Activated CD4-positive, alpha-beta T cell treated with anti-CD3 and anti-CD28 coated beads, Interleukin-2, amount 50 U/mL, for 1 hour (primary cell): ENCODE measurements at places on chromosomes 2 and 18.

GRCh38 chr2:46547223-46548102 is 68.1 kb downstream of the TMEM247 start:
- DNase-seq: no peak

DNA sequence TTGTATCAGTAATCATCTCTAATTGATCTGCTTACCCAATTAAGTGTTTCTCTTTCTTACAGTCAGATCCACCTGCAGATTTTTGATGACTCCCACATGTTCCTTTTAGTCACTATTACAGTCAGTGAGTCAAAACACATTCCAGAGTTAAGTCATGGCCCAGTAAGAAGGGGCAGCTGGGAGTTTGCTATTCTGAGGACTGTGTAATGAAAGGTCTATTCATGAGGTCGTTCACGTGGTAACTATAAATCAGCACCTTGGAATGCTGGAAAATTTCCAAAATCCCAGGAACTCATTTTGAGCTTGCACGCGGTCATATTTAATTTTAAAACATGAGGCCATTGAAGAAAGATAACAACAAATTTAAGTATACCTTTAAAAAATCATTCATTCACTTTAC is 252.5 kb downstream of the XIRP2 start:
- DNase-seq: no peak

DNA sequence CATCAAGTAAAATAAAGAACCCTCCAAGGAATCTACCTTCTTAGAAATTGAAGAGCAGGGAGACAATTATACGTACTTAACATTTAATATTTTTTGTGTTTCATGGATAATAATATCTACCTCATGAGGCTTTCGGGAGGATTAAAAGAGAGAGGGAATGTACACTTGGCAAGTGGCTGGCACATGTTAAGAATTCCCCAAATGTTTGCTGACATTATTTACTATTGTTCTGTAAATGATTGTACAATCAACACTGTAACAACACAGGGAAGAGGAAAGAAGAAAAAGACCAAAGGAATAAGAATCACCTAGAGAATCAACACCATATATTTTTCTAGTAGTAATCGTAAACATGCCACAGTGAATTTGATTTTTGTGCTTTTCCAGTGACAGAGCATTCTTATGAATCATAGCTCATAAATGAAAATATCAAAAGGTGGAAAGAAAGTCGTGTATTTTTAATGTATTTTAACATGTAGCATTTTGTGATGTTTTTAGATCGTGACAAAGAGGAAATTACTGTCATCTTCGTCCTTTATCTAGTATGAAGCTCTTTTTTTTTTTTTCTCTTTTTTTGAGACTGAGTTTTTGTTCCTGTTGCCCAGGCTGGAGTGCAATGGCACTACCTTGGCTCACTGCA is 67.3 kb downstream of the B3GNT2 start:
- DNase-seq: no peak

DNA sequence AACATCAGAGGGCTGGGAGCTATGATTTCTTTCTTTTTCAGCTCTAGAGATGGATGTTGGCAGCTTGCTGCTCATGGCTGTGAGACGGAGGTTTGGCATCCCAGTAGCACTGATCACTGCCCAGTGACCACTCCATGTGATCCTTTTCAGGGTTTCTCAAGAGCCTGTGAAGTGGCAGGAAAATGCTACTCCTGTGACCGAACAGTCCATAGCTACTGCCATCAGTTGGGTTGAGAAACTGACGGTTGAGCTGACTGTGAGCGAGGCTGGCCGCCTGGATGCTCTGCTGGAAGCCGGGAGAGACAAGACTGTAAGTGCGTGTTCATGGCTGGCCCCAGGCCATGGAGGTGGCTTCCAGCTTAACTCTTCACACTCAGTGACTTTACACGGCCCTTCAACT is 34.2 kb downstream of the VWA3B start:
- DNase-seq: no peak

DNA sequence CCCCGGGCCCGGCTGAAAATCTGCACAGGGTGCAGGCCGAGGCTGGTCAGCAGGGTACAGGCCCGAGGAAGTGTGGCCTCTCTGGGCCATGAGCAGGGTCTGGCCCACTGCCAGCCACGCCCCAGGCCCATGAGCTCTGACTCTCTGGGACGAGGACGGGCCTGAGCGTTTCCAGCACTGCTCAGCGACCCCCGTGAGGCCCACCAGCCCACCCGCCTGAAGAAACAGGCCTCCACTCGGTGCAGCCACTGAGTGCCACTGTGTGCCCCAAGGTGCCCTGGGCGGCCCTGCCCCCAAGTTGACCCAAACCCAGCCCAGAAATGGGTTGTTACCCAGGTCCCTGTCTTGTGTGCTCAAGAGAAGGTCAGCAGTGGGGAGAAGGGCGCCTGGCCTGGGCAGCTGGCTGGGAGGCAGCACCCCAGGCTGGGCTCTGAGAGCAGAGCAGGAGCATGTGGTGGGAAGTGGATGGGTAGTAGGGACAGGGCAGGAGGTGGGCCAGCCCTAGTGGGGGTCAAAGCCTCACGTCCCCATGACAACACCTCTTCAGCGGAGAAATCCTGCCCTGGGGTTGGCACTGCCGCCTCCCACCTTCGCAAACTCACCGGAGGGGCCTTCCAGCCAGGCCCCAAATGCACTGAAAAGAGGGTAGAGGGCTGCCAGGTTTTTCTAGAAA is 2.1 kb upstream of the SNED1 start:
- DNase-seq: no peak

GRCh38 chr2:216884347-216884746 is 24.5 kb upstream of the TNP1 start:
- no peak for DNase-seq

DNA sequence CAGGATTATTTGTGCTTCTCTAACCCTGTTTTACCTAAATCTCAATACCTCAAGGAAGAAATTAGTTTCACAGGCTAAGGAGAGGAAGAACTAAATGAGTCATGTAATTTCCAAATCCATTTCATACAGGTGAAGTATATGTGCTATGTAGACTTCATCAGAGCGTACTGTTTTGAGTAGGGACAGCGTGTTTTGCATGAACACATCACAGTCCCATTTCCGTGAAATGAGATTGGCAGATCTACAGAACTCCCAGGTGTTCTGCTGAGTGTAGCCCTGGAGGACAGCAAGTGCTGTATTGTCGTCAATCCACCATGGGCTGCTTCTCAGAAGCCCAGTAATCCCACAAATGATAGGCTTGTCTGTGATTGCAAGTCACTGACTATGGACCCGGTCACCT is 97.7 kb downstream of the XRCC5 start:
- DNase-seq: no peak

- no peak for DNase-seq
These were observed 192.1 kb downstream of the OTX1 start for GRCh38 chr2:63242747-63243146.

DNA sequence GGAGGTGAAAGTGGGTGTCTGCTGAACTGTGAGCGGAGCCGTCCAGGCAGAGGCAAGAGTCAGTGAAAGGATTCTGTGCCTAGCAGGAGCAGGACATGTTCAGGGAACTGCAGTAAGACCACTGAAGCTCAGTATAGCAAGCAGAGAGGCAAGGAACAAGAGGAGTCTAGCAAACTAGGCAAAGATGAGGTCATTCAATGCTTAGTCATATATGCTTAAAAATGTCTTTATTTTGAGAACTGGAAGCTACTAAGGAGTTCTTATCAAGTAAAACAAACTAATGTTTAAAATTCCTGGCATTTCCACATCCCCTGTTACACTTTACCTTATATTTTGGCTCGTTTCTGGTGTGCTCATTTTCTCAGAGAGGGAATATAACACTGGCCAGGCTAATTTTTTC is 913.4 kb downstream of the CBLN2 start:
- DNase-seq: no peak

GRCh38 chr2:45813003-45813941 is 161.8 kb downstream of the PRKCE start:
- DNase-seq: no peak

DNA sequence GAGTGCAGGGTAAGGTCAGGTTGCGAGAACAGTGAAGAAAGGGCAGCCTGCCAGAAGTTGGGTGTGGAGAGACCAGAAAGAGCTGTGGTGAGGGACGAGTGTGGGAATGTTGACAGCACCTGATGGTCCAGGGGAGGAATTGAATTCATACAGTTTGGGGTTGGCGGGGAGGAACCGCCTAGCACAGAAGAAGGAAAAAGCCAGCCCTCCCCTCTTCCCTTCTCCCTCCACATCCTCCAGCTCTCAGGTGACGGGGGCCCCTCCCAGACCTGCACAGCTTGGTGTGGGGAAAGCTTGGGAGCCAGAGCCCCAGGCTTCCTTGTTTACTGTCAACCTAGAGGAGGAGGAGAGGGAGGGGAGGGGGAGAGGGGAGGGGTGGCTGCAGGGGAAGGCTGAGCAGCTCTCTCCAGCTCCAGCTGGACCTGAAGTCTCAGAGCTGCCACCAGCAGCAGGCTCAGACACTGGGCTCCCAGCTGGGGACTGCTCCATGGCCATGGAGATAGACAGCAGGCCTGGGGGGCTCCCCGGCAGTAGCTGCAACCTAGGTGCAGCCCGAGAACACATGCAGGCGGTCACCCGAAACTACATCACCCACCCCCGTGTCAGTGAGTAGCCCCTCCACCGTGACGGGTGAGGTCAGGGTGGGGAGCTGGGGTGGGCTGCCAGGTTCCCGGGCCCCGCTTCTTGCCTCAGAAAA is at the start of gene ATP6V1B1:
Gene ATP6V1B1 (plus strand): TSS at position 433 of the 697 bp plus-strand sequence. CDS start 55 bp downstream, at position 488.
- DNase-seq: no peak

- DNase-seq: no peak
These were observed 159.5 kb downstream of the HNMT start for GRCh38 chr2:138123741-138124140.

DNA sequence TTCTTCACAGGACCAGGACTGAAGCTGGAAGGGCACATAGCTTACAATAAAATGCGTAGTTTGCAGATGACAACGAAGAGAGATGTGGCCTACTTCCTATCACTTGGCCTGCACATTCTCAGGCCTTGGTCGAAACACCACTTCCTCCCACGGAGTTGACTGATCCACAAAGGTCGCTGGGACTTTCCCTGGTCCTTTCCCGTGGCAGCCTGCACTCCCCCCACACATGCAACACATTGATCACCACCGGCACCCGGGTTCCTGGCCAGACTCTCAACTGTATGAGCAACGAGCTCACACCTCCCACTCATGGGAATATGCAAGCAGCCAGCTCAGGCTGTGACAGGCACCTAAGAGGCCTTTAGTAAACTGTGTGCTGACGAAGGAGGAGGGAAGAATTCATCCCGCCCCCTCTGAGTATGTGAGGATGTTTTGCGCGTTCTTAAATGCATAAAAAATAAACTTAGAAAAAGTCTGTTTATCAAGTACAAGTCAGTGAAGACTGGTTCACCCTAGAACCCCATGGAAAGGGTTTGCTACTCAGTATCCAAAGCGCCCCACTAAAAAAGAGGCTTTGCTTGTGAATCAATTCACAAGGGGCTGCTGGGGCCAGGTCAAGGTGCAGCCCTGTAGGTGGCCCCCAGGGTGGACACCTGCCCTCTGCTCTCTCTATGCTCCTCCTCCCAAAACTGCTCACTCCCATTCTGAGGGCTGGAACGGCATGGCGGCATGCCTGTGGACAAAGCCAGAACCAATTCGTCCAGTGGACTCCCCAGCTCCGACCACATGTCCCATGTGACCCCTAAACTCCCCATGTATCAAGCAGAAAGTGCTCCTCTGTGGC is 154.3 kb downstream of the EIPR1 start:
- peak; percentile 62 for DNase-seq

DNA sequence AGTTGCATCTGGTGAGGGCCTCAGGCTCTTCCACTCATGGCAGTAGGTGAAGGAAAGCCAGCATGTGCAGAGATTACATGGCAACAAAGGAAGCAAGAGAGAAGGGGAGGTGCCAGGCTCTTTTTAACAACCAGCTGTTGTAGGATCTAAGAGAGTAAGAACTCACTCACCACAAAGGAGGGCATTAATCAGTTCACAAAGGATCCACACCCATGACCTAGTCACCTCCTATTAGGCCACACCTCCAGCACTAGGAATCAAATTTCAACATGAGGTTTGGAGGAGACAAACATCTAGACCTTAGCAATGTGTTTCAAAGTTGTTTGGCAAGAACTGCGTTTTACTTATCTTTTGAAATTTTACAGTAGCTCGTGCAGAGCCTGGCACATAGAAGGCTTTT is 20.5 kb upstream of the REG3A start:
- DNase-seq: no peak

DNA sequence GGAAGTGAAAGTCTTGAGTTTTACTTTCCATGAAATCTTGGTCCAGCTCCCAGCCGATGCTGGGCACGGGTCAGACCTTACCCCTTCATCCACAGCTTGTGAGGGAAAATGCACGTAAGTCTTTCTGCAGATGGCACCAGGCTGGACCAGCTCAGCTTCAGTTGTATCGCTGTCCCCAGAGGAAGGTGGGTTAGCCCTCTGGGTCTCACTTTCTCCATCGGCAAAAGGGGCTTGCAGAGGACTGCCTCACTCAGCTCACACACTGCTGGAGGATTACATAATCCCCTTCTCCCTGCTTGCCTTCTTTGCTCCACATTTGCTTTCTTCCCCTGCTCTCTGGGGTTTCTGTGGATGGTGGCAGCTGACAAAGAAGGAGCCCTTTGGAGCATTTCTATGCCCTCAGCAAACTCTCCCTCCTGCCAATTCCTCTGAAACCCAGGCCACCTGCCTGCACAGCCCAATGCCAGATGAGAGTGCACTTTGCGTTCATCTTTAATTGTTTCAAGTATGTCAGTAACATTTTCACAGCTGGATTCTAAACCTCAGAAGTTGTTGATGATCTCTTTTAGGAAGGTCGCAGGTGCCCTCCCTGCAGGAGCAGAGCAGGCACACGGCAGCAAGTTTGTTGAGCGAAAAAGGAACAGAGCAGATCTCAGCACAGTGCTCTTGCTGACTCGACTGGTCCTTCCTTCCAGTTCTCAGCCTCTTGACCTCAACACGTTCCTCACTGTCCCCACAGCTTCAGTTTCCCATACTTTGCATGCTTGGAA is 155.6 kb upstream of the GLI2 start:
- no peak for DNase-seq

GRCh38 chr2:63576546-63576945 is 11.7 kb downstream of the WDPCP start:
- no peak for DNase-seq

- DNase-seq: peak; percentile 17
These were observed 23.8 kb downstream of the ANKAR start for GRCh38 chr2:189698020-189698887.

- no peak for DNase-seq
These were observed 1.6 kb downstream of the NUP35 start for GRCh38 chr2:183125659-183126341.

DNA sequence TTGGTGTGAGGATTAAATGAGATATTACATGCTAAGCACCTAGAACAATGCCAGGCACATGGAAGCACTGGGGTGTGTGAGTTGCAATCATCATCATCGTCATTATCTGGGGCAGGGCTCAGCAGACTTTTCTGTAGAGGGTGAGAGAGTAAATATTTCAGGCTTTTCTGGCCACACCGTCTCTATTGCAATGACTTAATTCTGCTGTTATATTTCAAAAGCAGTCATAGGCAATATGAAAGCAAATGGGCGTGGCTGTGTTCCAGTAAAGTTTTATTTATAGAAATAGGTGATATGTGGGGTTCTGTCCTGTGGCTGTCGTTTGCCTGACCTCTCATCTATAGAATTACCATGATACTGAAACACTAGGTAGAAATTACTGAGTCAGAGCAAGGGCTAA is 60.6 kb downstream of the IL1R2 start:
- DNase-seq: no peak
